ENCODE measurements at places on chromosomes 7 and 10. TPM values are rescaled to one million over a fixed set of nuclear protein-coding genes. Genes with fewer than 3 reads are reported as not detected.

CYP2C8 gene
- not detected for total RNA-seq

DNA sequence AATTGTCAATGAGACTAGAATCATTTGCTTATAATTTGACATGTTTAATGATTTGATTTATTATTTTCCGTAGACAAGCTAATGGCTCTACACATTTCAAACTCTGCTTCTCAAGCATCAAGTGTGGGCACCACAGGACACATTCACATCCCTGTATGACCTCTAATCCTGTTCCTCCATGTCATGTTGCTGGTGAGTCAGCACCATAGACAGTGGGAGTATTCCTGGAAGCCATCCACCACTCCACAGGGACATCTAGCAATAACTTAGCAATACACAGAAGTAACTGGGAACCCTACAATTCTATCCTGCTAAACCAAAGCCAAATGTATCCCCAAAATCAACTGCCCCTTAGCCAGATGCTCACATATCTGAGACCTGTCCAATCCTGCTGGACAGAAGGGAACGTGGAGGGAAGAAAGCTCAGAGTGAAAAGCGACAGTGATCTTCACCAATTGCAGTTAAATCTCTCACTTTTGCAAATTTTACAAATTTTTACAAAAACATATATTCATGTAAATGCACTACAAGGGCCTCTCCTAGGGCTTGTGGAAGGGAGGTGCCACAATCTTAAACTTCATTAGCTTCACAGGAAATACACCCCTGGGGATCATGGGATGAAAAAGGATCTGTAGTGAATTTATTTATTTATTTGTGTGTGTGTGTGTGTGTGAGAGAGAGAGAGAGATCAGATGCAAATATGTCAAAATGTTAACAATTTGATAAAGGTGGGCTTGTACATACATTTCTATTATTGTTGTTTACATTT lies 126.5 kb downstream of the GFRA1 start:
- H3K36me3 ChIP-seq: no peaks in the 10 kb centered on the region
- no peak overlapping the region for H3K4me3 ChIP-seq
- no peak overlapping the region for H3K27ac ChIP-seq

OPALIN gene
- total RNA-seq: not detected

GRCh38 chr7:27243340-27244163 lies 950 bp downstream of the EVX1 start:
- no peaks in the 10 kb centered on the region for H3K4me1 ChIP-seq
- no peaks in the 10 kb centered on the region for H3K36me3 ChIP-seq

- peaks cover 22% of the 10 kb centered on the region for H3K4me1 ChIP-seq
- no peaks in the 10 kb centered on the region for H3K27me3 ChIP-seq
- H3K36me3 ChIP-seq: no peaks in the 10 kb centered on the region
- no peak for DNase-seq
- H3K4me3 ChIP-seq: no peak overlapping the region
- no peak overlapping the region for H3K27ac ChIP-seq
Observed at GRCh38 chr10:2049560-2049959, 312.2 kb upstream of the ADARB2 start.

DNA sequence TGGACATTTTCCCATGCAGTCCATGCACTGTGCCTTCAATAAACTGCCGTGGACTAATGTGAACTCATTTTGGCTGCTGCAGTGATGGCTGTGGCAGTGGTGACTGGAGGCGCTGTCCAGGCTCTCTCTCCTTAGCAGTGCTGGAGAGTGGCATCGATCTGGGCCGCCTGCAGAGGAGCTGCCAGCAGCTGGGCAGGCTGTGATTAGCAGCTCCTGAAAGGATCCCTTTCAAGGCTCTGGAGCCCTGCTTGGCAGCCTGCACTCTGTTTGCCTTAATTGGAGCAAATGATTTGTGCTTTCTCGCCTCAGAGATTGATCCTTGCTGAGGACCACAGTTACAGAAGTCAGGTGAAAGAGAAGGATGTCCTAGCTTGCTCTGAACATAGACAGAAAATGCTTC lies 130.1 kb upstream of the VWC2 start:
- H3K27me3 ChIP-seq: no peaks in the 10 kb centered on the region
- H3K36me3 ChIP-seq: no peaks in the 10 kb centered on the region
- DNase-seq: no peak
- no peak overlapping the region for H3K4me3 ChIP-seq

GRCh38 chr10:126341491-126341890 lies 46.8 kb downstream of the ADAM12 start:
- no peak for DNase-seq
- H3K27me3 ChIP-seq: no peaks in the 10 kb centered on the region
- H3K4me1 ChIP-seq: no peaks in the 10 kb centered on the region
- H3K36me3 ChIP-seq: no peaks in the 10 kb centered on the region
- no peak overlapping the region for H3K4me3 ChIP-seq

SLC16A9 gene
- total RNA-seq: 2.9 TPM

SLC16A12 gene
- 0.54 TPM for total RNA-seq

DNA sequence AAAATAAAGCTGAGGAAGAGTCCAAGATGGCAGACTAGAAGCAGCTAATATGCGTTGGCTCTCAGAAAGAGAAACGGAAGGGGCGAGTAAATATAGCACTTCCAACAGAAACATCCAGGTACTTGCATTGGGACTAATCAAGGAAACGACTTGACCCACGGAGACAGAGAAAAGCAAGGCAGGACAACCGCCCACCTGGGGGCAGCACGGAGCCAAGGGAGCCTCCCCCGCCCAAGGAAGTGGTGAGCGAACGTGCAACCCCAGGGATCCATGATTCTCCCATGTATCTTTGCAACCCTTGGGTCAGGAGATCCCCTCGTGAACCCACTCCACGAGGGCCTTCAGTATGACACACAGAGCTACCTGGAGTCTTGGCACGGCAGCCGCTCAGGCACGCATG lies 45.4 kb upstream of the GRM3 start:
- H3K27ac ChIP-seq: no peak overlapping the region
- no peak overlapping the region for H3K4me3 ChIP-seq
- H3K27me3 ChIP-seq: no peaks in the 10 kb centered on the region
- no peaks in the 10 kb centered on the region for H3K4me1 ChIP-seq
- no peaks in the 10 kb centered on the region for H3K36me3 ChIP-seq

- no peak overlapping the region for H3K27ac ChIP-seq
- H3K4me3 ChIP-seq: no peak overlapping the region
- no peaks in the 10 kb centered on the region for H3K36me3 ChIP-seq
- H3K27me3 ChIP-seq: peaks cover 13% of the 10 kb centered on the region
- H3K4me1 ChIP-seq: no peaks in the 10 kb centered on the region
Observed at GRCh38 chr10:49271346-49271745, 27.6 kb upstream of the C10orf71 start.

All from A673 (cell line).